ENCODE measurements at places on chromosomes 4 and X. TPM values are rescaled to one million over a fixed set of nuclear protein-coding genes. Genes with fewer than 3 reads are reported as not detected.

DNA sequence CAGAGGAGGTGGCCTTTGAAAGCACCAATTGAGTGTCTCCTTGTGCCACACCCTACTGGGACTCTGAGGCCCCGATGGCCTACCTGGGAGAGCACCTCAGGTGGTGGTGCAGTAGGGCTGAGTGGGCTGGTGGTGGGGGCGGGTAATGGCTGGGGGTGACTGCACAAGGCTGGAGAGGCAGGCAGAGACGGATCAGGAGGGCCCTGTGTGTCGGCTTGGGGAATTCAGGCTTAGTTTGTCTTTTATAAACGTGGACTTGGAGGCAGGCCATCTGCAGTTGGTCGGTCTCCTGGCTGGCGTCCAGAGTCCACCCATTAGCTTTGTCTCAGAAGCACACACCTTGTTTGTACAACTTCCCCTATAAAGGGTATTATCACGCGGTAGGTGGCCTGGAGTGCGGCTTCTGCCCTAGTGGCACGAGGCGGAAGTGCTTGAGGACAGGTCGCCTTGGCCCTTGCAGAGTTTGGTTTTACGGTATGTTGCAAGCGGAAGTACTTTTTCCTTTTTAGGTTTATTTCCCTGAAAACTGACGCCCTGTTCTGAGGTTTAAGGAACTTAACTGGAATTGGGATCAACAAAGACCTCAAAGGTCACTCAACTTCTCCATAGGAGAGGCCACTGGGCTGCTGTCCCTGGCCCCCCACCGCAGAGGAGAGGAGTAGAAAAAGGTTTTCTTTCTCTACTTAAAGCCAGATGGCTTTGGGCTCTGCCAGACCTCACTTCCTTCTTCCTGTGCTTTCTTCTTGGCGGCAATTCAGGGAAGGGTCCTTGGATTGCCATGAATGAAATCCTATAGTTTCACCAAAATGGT is 8.0 kb downstream of the TBC1D14 start:
- H3K4me3 ChIP-seq: no peak overlapping the region
- DNase-seq: peak; percentile 79
- no peaks in the 10 kb centered on the region for H3K36me3 ChIP-seq
- no peaks in the 10 kb centered on the region for H3K27me3 ChIP-seq

- peaks cover 4% of the 10 kb centered on the region for H3K27me3 ChIP-seq
- no peaks in the 10 kb centered on the region for H3K36me3 ChIP-seq
- no peaks in the 10 kb centered on the region for H3K4me1 ChIP-seq
Observed at GRCh38 chr4:20983763-20984575, 283.7 kb downstream of the PACRGL start.

GRCh38 chr4:33924239-33924638 is 2320.1 kb downstream of the ARAP2 start:
- no peaks in the 10 kb centered on the region for H3K36me3 ChIP-seq

GRCh38 chr4:46922205-46922604 is 13.2 kb upstream of the COX7B2 start:
- no peaks in the 10 kb centered on the region for H3K27me3 ChIP-seq
- no peak for DNase-seq
- no peaks in the 10 kb centered on the region for H3K4me1 ChIP-seq
- no peak overlapping the region for H3K4me3 ChIP-seq
- H3K36me3 ChIP-seq: no peaks in the 10 kb centered on the region

- H3K27me3 ChIP-seq: peaks cover 5% of the 10 kb centered on the region
- no peaks in the 10 kb centered on the region for H3K4me1 ChIP-seq
- no peak overlapping the region for H3K27ac ChIP-seq
- no peak for DNase-seq
- no peaks in the 10 kb centered on the region for H3K36me3 ChIP-seq
Observed at GRCh38 chrX:38919202-38919601, 117.9 kb downstream of the MID1IP1 start.

DNA sequence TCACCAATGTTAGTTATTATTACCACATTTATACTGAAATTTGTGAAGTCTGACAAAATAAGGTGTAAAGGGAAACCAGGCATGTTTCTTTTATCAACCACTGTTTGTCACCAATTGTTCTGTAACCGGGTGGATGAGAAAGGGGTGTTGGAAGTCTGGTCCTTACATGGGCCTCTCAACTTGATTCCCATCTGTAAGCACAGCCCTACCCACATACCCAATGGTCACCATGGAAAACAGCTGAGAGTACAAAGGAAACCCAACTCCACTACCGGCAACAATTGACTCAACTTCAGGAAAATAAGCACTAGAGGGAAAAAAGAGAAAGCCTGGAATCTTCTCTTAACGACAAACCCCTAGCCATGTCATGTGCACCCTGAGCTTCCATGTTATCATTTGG is 70.8 kb upstream of the PTCHD1 start:
- no peak overlapping the region for H3K4me3 ChIP-seq
- no peak for DNase-seq
- H3K4me1 ChIP-seq: no peaks in the 10 kb centered on the region
- no peak overlapping the region for H3K27ac ChIP-seq
- H3K36me3 ChIP-seq: no peaks in the 10 kb centered on the region

PLK4 gene
- polyA plus RNA-seq: 1.1 TPM

DNA sequence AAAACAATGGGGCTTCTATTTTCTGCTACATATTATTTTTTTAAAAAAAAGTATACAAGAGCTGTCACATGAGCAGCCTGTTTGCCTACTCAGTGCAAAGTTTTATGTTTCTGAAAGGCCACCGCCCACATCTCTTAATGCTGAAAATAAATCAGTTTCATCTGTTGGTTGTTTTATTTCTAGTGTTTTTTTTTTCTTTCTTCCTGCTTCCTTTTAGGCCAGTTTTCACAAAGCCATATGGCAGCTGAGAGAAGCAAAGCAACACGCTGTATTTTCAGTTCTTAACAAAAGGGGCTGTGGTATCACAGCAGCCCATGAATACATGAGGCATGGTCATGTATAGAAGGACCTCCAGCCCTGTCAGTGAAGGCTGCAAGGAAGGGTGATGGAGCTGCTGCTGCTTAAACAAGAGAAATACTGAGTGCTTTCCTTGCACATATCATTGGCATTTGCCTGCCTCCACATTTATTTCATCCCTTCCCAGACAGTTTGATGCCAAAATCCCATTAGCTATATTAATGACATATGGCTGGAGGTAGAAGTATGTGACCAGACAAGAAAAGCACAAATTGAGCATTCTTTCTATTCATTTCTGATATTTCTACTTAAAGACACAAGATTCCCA is 172.5 kb downstream of the PCDH18 start:
- H3K4me1 ChIP-seq: no peaks in the 10 kb centered on the region
- DNase-seq: no peak
- no peak overlapping the region for H3K27ac ChIP-seq
- no peaks in the 10 kb centered on the region for H3K27me3 ChIP-seq
- no peak overlapping the region for H3K4me3 ChIP-seq

GRCh38 chrX:148609515-148610327 is 109.3 kb downstream of the AFF2 start:
- no peaks in the 10 kb centered on the region for H3K4me1 ChIP-seq
- no peak for DNase-seq
- no peaks in the 10 kb centered on the region for H3K36me3 ChIP-seq
- H3K27me3 ChIP-seq: no peaks in the 10 kb centered on the region
- no peak overlapping the region for H3K27ac ChIP-seq

BEX5 gene
- 14.1 TPM for polyA plus RNA-seq

DNA sequence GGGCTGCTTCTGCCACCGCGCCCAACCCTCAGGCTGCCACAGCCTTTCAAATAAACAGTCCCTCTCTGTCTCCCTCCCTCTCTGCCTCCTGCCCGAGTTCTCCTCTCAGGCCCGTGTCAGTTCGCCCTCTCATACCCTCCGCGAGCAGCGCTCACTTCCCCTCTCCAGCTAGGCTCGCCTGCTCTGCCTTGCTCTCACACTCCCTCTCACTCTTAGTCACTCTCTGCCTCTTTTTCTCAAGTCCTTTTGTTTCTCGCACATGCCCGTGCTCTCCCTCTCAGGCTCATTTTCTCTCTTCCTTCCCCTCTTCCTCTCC is 3.2 kb downstream of the EFNB1 start:
- peak overlapping the region; percentile 83 for H3K27ac ChIP-seq
- no peak overlapping the region for H3K4me3 ChIP-seq
- no peaks in the 10 kb centered on the region for H3K36me3 ChIP-seq
- H3K27me3 ChIP-seq: no peaks in the 10 kb centered on the region
- peak; percentile 49 for DNase-seq

FABP2 gene
- polyA plus RNA-seq: 0.22 TPM

DNA sequence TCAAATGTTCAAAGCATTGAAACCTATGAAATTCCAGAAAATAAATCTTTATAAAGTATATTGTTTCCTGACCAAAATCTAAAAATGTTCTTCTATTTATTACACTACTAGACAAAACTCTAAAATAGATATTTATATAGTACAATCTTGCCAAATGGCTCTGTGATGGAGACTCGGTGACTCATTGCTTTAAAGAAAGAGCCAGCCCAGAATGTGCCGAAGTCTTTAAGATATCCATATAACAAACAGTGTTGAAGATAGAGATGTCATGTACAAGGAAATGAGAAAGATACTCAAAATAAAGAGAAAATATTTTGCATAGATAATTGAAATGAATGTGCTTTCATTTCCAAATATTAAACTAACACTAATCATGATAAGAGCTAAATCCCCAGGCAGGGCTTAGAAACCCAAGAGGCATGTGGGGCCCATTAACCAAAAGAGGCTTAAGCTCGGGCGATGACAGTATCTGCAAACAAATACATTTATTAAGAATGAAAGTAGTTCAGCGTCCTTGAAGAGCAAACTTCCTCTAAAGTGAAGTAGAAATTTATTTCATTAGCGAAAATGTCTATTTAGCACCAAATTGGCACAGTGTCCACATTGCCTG is 102.1 kb upstream of the FAM9B start:
- DNase-seq: no peak
- no peak overlapping the region for H3K27ac ChIP-seq
- H3K27me3 ChIP-seq: no peaks in the 10 kb centered on the region

GRCh38 chr4:33494150-33494549 is 2750.2 kb downstream of the ARAP2 start:
- H3K27me3 ChIP-seq: no peaks in the 10 kb centered on the region
- H3K4me3 ChIP-seq: no peak overlapping the region
- no peak overlapping the region for H3K27ac ChIP-seq
- H3K36me3 ChIP-seq: no peaks in the 10 kb centered on the region
- DNase-seq: no peak
- no peaks in the 10 kb centered on the region for H3K4me1 ChIP-seq

DNA sequence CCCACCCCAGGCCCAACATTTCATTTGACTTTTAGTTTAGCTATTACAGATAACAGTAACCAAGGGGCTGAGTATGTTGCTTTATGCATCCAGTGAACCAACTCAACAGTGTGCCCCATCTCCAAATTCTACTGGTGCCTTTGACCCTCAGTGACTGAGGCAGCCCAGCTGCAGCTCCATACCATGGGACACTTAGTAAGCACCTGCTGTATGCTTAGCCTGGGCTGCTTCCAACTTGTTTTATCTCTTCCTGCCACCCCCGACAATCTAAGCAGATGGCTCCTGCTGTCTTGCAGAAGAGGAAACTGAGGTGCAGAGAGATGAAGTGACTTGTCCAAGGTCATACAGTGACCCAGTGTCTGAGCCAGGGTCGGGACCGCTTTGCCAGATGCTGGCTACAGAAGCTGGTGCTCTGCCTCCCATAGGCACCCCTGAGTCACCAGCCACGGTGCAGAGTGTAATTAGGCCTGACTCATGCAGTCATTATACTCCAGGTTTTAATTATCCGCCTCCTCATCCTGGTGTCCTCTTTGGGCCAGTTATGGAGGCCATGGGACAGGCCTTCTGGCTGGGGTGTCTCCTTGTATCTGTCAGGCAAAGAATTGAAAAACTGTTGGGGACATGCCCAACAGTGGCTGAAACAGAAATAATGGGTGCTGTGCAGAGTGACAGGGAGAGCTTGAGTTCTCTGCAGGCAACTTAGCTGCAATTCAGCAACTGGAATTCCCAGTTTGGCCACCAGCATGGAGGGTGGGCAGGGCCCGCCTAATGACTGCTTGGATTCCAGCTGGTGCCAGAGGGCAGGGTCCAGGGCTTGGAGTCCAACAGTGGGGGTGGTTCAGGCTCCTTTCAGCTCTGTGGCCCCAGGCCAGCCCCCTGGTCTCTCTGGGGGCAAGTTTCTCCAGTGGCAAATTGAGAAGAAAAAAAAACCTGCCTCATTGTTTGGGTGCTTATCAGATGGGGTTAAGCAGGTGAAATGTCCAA is 8.2 kb upstream of the GPR78 start:
- no peak overlapping the region for H3K4me3 ChIP-seq
- no peaks in the 10 kb centered on the region for H3K27me3 ChIP-seq
- no peaks in the 10 kb centered on the region for H3K4me1 ChIP-seq
- no peak overlapping the region for H3K27ac ChIP-seq
- DNase-seq: peak; percentile 3

GRCh38 chr4:4334798-4335520 is 44.9 kb downstream of the ZBTB49 start:
- DNase-seq: peak; percentile 71
- no peaks in the 10 kb centered on the region for H3K36me3 ChIP-seq
- no peaks in the 10 kb centered on the region for H3K27me3 ChIP-seq

DNA sequence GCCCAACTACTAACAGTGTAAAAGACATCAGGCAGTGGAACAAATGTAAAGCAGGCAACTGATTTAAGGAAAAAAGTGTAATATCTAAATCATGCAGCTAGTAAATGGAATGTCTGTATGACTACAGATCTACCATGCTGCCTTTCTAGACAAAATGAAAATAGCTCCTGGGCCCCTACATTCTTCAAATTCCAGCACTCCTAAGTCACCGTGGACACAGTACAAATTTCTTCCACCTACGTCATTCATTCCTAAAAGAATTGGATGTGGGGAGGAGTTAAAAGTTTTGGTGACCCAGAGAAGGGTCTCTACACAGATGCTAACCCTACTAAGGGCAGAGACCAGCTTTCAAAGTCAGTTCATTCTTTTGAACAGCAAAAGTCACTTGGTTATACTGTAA is 137.2 kb upstream of the ARHGEF9 start:
- no peak overlapping the region for H3K27ac ChIP-seq
- DNase-seq: no peak
- no peaks in the 10 kb centered on the region for H3K36me3 ChIP-seq
- peaks cover 4% of the 10 kb centered on the region for H3K27me3 ChIP-seq
- H3K4me1 ChIP-seq: no peaks in the 10 kb centered on the region
- H3K4me3 ChIP-seq: no peak overlapping the region

EMCN gene
- 17.4 TPM for polyA plus RNA-seq

DNA sequence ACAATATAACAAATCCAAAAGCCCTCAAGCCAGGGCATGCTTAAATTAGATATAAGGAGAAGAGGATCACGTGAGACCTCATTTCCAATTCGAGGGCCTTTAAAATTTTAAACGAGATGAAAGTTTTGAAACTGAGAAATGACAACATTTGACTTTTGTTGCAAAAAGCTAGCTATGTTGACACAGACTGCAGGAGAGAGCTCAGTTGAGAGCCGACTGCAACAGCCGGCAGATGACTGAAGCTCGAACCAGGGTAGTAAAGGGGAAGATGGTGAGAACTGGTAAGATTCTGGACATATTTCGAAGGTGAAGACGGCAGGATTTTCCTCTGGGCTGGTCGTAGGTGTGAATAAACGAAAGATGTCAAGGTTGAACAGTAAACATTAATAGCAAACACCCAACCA is 773 bp downstream of the PRMT9 start:
- H3K4me1 ChIP-seq: peaks cover 33% of the 10 kb centered on the region
- DNase-seq: peak; percentile 47
- no peak overlapping the region for H3K4me3 ChIP-seq
- no peaks in the 10 kb centered on the region for H3K27me3 ChIP-seq

- peaks cover 22% of the 10 kb centered on the region for H3K4me1 ChIP-seq
- peak overlapping the region; percentile 77 for H3K27ac ChIP-seq
- DNase-seq: peak; percentile 84
- H3K27me3 ChIP-seq: no peaks in the 10 kb centered on the region
- H3K4me3 ChIP-seq: no peak overlapping the region
- no peaks in the 10 kb centered on the region for H3K36me3 ChIP-seq
Observed at GRCh38 chr4:16250661-16251365, 24.5 kb upstream of the TAPT1 start.
